WTC11 (cell line): ENCODE measurements at places on chromosomes 2 and 18. TPM values are rescaled to one million over a fixed set of nuclear protein-coding genes. Genes with fewer than 3 reads are reported as not detected.

GRCh38 chr2:28643911-28644334 is 107.7 kb upstream of the PPP1CB start:
- DNase-seq = no peak

- DNase-seq = no peak
These were observed 2.4 kb downstream of the GLS start for GRCh38 chr2:190882856-190883582.

DNA sequence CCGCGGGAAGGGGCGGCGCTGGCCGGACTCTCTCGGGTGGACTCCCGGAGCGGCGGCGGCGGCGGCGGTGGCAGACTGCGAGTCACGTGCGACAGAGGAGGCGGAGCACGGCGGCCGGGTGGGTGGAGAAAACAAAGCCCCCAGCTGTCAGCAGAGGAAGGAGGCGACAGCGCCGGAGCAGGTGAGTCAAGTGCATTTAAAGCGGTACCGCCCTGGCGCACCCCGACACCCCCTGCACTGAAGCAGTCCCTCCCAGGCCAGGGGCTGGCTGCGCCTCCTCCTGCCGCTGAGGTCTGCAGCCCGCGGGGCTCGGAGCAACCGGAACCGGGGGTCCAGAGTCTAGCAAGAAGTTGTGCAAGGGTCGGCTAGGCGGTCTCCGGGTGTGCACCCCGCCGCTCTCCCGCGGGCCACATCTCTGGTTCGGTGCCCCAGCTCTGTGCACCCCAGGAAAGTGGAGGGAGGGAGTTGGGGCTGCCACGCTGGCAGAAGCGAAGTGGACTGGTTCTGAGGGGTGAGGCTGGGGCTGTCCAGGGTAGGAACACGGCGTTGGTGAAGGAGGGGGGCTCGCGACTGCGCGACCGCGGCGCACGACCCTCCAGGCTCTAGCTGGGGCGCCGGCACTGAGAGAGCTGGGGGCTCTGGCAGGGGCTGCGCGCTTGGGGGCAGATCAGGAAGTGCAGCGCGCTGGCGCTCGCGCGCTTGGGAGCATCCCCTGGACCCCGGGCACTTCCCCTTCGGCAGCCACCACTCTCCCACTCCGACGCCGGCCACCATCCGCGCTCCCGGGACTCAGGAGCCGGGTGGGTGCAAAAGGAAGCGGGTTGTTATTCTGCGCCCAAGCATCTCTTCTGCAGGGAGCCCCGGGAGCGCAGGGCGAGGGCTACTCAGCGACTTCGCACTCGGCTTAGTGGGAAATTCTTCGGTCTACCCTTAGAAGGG is 64.0 kb upstream of the MAPRE2 start:
- DNase-seq = peak; percentile 86

- peak; percentile 2 for DNase-seq
These were observed 48.9 kb upstream of the HPCAL1 start for GRCh38 chr2:10253596-10254372.

DNA sequence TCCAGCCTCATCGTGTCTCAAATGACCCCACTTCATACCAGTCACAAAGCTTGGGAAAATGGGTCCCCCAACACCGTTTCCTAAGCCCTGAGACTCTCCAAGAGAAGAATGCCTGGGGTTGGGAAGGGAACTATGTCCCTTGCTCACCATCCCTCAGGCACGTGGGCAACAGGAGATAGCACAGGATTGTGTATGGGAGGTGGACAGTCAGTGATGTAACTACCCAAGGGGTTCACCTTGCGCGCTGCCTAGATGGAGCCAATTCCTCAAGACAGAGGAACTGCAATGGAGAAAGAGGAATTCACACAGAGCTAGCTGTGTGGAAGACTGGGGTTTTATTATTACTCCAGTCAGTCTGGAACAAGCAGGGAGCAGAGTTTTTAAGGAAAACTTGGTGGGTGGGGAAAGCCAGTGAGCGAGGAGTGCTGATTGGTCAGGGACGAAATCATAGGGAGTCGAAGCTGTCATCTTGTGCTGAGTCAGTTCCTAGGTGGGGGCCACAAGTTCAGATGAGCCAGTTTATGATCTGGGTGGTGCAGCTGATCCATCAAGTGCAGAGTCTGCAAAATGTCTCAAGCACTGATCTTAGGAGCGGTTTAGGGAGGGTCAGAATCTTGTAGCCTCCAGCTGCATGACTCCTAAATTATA is 13.8 kb upstream of the CXCR1 start:
- DNase-seq = no peak

Gene STPG4
- not detected in 3 replicates for total RNA-seq

Gene FAM237A
- total RNA-seq = not detected in 3 replicates

DNA sequence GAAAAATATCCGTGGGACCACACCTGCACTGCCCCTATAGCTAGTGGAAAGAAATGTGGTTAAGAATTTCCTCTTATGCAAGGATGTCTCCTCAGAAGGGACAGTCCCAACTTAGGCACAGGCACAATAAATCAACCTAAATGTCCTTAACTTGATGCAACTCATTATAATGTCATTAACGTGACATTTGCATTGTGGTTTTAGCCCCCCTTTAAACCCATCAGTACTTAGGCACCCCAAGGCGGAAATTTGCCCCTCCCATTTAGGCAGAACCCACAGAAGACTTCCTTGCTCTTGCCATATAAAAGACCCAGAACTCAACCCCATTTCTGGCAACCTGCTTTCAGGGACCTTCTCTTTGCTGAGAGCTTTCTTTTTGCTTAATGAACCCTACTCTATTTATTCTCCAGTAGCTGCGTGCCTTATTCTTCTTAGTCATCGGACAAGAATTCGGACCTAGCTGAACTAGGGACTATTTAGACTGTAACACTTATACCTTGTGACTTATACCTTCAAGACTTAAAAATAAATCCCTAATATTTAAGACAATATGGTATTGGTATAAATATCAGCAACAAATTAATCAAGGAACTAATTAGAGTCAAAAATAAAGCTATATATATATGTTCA is 1281.6 kb upstream of the TMEFF2 start:
- DNase-seq = no peak

Gene ADGRF3
- 0.18 to 0.48 TPM (median 0.25 TPM) in 3 replicates for total RNA-seq

- no peak for DNase-seq
These were observed 69.9 kb downstream of the ODC1 start for GRCh38 chr2:10378189-10378588.

DNA sequence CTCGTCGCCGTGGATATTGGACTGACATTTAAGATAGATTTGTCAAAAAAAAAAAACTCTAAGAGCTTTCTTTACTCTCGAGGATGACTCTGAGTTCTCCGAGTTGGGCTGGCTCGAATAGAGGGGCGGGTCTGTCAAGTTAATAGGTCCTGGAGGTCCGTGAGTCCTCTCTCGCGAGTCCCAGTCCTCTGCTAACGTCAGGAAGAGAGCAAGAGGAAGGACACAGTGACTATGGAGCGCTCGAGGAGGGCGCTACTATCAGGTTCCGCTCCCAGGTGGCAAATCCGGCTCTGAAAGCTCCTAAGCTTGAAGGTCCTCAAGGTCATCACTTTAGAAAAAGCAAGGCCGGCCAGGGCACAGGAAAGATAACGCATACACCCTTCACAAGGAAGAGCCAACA is 404 bp upstream of the AKAIN1 start:
- DNase-seq = no peak

Gene SKOR2
- 0.34 to 1.3 TPM (median 0.37 TPM) in 3 replicates for total RNA-seq

Gene LRRTM4
- total RNA-seq = 8.5 to 10.2 TPM (median 9.4 TPM) in 3 replicates

DNA sequence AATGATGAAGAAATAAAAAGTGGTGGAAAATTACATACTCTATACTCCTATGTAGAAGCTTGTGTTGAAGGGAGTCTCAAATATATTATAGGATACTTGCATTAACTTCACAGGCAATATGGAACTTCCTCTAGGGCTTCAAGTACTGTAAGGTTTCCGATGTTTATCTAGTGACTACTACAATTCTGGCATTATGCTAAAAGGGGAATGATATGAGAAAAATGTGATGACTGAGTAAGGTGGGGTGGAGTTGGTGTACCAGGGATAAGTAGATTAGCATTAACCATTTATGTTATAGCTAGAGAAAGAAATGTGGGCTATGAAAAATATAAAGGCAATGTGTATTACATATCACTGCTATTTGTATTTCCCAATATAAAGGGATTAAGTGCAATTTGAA is 229.5 kb downstream of the DCC start:
- no peak for DNase-seq

Gene CXCR2
- total RNA-seq = 0.34 to 0.96 TPM (median 0.87 TPM) in 3 replicates

Gene KANSL1L
- 11.1 to 12.2 TPM (median 11.4 TPM) in 3 replicates for total RNA-seq

Gene MDH1
- total RNA-seq = 255 to 268 TPM (median 259 TPM) in 3 replicates

DNA sequence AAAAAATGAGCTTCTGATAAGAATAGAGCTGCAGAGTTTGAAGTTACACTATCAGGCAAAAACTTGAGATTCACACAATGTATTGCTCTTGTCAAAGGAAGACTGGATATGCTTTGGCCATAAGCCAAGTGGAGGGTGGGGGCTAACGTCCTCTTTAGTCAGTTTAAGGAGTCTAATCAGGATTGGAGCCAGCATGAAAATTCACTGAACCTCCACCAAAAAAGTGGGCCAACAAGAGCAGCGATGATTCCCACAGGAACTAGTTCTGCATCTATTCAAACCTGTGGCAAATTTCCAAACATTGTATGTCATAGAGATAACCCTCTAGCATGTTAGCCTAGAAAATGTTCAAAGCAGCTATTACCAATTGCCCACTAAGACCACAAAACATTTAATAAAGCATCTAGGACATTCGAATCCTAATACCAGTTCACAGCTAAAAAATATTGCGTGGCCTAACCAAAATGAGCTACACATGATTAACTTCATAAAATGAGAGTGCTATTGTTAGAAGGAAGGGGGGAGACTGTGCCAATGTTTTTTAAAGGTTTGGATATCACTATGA is 43.5 kb upstream of the TMEM247 start:
- no peak for DNase-seq

GRCh38 chr2:145146691-145147090 is 626.8 kb upstream of the ZEB2 start:
- no peak for DNase-seq

DNA sequence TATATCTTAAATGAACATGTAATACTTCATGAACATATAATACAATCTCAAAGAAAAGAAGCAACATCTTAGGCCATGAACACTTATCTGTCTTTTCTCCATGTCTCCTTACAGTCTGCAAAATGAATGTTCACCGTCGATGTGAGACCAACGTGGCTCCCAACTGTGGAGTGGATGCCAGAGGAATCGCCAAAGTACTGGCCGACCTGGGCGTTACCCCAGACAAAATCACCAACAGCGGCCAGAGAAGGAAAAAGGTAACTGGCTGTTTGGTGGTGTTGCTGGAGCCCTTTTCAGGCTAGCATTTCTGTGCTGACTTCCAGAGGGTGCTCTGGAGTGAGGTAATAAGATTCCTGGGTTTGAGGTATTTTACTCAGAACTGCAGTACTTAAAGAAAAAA is 295.9 kb upstream of the EPAS1 start:
- no peak for DNase-seq

Gene SP100
- 0.62 to 1.3 TPM (median 1.2 TPM) in 3 replicates for total RNA-seq

GRCh38 chr2:156908825-156909224 is 348.7 kb upstream of the GALNT5 start:
- no peak for DNase-seq

DNA sequence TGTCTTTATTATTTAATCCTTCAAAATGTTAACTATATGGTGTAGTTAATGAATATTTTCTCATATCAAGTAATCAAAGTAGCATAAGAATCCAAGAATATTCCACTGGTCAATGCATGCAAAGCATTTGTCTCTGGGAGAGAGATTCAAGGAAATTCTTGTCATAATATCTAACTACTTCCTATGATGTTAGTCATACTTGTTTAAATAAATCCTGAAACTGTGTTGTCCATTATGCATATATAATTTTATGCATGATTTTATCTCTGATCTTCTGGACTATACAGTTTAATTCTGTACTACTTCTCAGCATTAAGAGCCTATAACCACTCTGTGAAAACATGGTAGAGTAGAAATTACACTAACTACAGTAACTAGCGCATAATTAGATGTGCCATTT is 388.3 kb downstream of the NR4A2 start:
- no peak for DNase-seq

DNA sequence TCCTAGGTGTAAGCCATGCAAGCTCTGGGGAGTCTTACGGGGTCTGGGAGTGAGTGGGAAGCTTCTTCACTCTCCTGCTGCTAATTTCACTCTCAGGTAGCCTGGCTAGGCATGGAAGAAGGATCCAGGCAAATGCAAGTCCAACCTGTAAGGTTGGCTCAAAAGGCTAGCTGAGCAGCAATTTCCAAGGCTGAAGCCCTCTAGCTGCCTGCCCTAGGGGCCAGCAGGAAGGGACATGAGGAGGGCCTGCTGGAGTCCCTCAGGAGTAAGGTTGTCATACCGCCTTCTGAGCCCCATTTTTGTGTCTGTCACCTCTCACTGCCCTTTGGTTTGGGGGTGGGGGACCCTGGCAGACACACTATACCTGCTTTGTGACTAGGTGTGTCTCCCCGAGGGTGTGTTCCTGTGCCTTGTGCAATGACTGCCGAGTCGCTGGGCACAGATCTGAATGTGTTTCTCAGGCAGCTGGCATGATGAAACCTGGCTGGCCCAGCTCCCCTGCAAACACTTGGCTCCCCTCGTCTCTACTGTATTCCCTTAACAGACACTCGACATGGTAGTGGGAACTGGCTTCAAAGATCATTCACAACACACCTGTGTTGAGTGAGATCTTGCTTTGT is 123.9 kb upstream of the FAM136A start:
- DNase-seq = no peak

DNA sequence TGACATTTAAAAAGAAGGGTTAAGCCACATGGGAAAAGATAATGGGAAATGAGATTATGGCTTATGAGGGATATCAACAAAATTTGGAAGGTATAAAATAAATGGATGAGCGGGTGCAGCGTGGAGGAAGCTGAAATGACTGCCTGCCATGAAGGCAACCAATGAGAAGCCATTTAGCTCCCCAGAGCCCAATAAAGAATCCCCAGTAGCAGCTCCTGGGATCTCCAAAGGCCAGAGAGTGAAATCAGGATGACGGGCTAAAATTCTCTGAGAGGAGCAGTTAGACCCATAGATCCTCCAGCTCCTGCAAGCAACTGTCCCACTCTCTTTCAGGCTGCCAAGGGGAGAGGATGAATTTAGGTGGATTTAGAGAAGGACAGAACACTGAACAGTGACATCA is 12.9 kb upstream of the MAPRE3 start:
- DNase-seq = no peak

DNA sequence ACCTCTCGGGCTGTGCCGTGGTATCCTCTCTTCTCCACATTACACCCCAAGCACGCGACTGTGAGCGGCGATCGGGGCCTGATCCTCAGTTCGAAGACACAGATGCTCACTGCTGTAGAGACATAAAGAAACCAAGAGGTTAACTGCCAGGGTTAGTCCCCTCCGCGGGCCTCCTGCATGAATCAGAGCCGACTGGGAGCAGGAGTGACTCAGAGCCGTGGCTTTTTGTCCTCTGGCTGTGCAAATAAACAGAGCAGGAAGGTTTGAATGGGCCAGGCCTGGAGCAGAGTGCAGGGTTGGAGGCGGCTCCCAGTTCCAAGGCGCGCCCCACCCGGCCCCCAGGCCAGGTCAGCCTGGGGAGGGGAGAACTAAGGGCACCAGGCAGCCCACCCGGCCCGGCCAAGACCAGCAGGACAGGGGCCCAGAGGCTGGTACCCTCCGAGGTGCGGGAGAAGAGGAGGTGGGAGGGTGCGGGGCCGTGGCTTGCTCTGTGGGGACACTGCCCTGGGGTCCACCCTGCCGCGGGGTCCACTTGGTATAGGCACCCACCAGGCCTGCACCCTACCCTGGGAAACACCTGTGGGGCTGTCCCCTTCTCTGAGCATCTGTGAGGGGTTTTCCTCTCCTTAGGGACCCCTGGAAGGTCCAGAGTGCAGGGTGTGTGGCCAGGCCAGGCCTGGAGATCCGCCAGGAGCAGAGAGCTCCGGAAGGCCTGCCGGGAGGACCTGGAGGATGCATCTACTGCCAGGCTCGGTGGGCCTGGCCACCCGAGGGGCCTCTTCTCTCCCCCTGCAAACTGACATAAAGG is 16.5 kb downstream of the TWIST2 start:
- peak; percentile 55 for DNase-seq

GRCh38 chr18:76771192-76771799 is 51.1 kb upstream of the ZNF236 start:
- no peak for DNase-seq
